Activated T-helper 9 cell treated with anti-CD3 and anti-CD28 coated beads, Interleukin-2, amount 50 U/mL, for 16 hours (primary cell): ENCODE measurements at places on chromosomes 7 and 10.

DNA sequence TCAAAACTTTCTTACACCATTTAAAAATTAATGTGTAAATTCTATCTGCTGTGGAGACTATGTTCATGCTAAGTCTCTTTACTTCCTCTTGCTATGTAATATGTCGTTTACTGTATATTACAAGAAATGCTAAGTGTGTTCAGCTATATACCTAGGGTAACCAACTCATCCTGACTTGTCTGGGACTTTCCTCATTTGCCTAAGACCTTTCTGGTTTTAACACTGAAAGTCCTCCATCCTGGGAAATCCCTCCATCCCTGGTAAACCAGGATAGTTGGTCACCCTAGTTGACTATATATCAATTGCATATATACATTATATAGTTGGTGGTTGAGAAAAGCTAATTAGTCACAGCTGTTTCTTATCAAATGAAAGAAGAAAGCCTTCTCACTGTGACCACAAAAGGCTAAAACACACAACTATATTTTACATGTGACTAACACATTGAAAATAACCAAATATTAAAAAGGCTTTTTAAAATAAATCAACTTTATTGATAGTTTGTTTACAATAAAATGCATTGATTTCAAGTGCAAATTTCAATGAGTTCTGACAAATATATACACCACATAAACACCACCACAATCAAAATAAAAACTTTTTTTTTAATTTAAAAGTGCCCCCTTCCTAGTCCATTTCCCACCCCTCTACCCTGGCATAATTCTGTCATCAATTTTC is 167.7 kb upstream of the INHBA start:
- no peak for DNase-seq

- DNase-seq = no peak
Measured at GRCh38 chr10:126075009-126075408, 178.6 kb downstream of the FANK1 start.

DNA sequence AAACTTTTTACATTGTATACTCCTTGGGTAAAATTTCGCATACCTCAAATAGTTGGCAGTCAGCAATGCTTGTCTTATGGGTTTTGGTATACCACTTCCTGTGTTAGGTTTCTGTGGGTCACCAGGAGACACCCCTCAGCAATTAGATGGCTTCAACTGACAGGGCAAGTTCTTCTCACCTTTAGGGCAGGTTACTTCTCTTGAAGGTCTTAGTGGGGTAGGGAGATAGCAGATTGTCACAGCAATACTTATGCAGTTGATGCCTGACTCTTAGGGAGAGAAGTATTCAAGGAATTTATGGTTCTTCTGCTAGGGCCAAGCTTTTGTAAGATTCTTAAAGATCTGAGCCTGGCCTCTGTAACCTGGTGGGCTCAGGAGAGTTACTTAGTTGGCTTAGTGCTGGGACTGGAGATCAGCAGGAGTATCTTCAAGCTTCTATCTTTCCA is 42.9 kb downstream of the MKLN1 start:
- DNase-seq = no peak

DNA sequence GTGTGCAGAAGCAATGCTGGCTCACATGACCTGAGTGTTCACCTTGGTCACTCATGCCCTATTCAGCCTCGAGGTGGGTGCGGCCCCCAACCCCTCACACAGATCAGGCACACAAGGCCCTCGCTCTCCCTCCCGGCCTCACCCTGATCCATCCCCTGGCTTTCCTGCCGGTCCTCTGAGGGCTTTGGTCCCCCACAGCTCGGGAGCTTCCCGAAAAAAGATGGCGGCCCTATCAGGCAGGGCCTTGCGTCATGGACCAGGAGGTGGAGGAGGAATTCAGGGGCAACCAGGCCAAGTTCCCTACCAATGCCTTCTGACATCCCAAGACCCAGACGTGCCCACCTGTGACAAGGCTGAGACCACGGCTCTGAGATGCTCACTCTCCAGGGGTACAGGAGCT is 43.7 kb upstream of the DNAAF5 start:
- no peak for DNase-seq

DNA sequence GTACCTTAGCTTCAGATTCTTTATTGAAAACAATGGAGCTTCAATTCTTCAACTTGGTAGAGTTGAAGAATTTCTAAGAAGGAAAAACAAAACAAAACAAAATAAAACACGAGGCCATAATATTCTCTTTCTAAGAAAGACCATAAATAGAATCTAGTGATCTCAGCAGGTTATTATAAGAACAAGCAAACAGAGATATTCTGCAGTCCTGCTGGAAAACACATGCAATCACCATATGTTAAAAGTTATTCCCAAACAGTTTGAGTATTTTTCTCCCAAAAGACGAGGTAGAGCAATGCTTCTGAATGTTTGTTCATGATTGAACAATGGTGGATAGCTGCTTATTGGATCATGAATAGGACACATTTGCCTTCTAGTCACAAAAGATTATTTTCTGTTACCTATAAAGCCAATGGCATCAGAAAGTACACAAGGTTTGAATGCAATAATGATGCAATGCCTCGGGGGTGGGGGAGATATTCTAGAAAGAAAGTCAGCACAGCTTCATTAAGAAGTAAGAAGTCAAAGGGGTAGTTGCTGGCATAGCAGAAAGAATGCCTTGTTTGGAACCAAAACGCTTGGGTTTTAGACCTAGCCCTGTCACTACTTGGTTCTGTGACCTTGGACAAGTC is 59.3 kb downstream of the CREB3L2 start:
- no peak for DNase-seq

DNA sequence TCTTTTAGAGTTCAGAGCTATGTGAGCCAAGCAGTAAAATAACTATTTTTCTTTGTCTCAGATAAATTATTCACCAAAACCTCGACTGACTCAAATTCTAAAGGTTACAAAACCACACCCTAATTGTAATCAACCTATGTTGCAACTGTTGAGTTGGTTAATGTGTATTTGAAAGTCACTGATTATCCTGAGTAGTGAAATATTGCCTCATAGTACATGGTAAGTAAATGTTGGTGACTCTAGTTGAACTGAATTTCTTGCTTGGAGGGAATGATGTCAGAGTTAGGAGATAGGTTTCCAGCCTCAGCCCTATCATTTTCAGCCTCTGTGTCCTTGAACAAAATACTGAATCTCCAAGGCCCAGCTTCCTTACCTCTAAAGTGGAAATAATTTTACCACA is 3.0 kb upstream of the CYP2C18 start:
- no peak for DNase-seq

GRCh38 chr7:155322530-155322929 is 24.9 kb downstream of the INSIG1 start:
- DNase-seq = no peak

- DNase-seq = no peak
Measured at GRCh38 chr7:143361552-143362130, 872 bp downstream of the FAM131B start.

GRCh38 chr7:98788966-98789365 is 80.8 kb downstream of the TMEM130 start:
- DNase-seq = no peak

- DNase-seq = no peak
Measured at GRCh38 chr7:87413029-87413428, 62.5 kb downstream of the ABCB4 start.

- no peak for DNase-seq
Measured at GRCh38 chr10:43201545-43202131, 63.4 kb downstream of the CSGALNACT2 start.

- no peak for DNase-seq
Measured at GRCh38 chr7:80106498-80107113, 28.0 kb upstream of the GNAI1 start.

GRCh38 chr10:112585126-112585525 is 138.1 kb downstream of the VTI1A start:
- DNase-seq = no peak

- DNase-seq = no peak
Measured at GRCh38 chr10:93600446-93601145, 439 bp downstream of the RBP4 start.

GRCh38 chr7:128781126-128781525 is 5.5 kb upstream of the OPN1SW start:
- DNase-seq = no peak

DNA sequence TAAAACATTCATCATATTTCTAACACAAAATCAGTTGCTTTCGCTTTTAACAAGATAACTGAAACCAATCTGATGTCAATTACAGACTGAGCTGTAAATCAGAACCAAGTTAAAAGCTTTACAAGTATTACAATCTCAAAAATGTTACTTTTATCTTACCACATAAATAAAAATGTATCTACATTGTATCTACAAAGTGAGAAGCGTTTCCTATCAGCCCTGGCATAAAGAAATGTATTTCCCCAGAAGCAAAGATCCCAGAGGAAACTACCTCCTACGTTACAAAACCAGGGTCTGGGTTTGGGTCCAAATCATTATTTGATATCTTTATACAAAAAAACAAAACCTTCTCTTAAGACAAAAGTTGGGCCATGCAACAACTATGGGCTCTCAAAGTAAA is 2.6 kb downstream of the SMURF1 start:
- no peak for DNase-seq

DNA sequence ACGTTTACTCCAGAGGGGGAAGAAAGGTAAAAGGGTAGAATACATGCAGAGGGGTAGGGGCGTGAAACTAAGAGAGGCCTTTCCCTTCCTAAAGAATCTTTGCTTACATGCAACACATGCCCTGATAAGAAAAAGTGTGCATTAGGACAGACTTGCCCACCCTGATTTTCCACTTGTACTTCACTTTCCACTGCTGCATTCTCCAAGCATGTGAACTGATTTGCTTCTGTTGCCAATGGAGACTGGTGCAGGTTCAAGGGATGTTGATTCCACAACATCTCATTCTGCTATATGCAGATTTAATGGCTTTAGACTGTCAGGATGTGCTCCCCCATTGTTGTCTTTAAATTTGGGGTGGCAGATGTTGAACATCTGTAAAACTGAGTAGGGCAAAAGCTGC is 237.5 kb upstream of the TCF7L2 start:
- no peak for DNase-seq

- DNase-seq = no peak
Measured at GRCh38 chr10:32239769-32240168, 107.2 kb downstream of the EPC1 start.

DNA sequence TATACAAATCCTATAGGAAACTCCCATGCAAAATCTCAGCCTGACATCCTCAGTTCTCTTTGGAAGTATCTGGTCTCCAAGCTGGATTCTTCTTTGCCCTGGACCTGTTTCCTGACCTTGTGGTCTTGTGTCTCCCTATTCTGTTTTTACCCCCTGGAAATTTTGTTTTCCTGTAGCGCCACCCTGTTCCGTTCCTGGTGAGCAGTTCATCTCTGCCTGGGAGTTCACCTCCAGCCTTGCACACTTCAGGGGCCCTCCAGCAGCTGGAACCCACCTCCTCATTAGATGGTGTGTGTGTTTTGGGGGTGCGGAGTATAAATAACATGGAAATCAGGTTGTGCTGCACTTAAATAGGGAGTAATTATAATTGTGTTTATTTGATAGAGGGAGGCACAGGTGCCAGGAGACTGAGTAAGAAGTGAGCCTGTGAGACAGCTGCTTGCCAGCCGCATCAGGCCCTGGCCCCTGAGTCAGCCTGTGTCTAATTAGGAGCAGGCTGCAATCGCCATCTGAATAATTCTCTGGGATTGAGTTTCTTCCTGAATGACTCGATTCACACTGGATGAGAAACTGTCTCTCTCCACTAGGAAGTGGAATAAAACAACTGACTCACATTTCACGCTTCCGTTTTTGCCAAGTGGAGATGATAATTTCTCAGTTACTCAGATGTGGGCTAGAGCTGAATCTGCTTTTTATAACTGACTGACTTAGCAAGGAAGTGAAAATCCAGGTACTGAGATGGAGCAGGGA is 69.4 kb upstream of the HECTD2 start:
- DNase-seq = no peak

DNA sequence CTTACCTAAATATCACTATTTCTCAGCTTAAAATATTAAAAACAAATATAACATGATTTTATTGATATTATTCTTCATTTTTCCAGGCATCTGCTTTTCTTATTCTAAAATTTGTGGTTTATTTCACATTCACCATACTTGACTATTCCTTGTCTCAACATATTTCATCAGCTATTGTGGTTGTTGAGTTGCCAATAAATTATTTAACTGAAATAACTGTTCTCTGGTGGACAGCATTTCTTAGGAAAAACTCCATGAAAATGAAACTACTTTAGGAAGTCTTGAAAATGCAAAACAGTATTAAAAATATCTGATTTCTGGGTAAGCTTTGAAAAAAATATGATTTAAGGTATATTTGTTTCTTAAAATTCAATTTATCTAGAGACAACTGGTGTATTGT is 122.9 kb upstream of the SEMA3A start:
- no peak for DNase-seq

DNA sequence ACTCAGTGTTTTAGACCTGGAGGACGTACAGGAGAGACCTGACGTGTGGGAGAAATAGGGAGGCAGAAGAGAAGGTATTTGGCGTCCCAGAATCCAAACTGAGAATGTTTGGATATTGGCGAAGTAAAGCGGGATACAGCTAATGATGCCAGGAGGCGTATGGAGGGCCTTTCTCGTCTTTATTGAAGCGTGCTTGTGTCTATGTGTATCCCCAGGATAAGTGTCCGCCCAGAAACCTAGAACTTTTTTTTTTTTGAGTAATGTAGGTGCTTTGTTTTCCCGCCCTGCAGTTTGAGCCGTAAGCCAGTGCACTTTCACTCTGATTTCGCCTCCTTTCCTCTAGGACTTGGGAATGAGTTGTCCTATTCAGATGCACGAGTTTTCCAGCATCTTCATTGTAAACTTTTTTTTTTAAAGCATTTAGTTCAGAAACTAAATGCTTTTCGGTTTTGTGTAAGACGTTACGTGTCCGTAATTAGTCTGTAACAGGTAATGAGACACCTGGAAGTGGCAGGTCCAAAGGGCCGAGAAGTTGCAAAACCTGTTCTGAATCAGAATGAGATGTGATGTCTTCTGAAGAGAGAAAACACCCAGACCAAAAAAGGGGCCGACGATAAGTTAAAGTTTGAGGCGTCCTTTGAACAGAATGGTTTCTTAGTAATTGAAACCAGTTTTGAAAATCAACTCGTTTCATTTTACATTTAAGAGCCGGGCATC is 746 bp downstream of the ARL5B start:
- DNase-seq = no peak
